GM06990 (cell line): ENCODE measurements at places on chromosomes 1 and 21.

DNA sequence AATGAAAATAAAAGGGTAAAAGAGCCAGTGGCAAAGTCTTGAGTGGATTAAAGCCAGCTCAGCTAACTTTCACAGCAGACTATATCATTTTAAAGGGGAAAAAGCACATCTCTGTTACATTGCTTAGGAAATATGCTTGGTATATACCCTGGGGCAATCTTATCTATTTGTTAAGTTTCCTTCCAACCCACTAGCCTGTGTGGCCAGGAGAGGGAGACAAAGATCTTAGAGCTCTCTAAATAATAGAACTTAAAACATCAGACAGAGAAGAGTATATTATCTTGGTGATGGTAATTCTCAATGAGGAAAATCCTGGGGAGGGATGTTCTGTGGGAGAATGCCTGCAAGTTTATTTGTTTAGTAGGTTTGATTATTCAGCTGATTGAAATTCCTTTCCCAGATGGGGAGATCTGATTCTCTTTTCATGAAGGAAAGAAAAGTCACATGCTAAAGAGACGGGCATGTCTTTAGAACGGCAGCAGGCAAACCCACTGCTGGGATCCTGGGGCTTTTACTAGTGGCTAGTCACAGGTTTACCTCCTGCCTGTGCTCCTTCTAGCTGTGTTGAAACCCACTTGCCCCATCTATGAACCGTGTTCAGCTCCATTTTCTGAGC, 3.6 kb downstream of the KCNE2 start:
- DNase-seq, result no peak

DNA sequence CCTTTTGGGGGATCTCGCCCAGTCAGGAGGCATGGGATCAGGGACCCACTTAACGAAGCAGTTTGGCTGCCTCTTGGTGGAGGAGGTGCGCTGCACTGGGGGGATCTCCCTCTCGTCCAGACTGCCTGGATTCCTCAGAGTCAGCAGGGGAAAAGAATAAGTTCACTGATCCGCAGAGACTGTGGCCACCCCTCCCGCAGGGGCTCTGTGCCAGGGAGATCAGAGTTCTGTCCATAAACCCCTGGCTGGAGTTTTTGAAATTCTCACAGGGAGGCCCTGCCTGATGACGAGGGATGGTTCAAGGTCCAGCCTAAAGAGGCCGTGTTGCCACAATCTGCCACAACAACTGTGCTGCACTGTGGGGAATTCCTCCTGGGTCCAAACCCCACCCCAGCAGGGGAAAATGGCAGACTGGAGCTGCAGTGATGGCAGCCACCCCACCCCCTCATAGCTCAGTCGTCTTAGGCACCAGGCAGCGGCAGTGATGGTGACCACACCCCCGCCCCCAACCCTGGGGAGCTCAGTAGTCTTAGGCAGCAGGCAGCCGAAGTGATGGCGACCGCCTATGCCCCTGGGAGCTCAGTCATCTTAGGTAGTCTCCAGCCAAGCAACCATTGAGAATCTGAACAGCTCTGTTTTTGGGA, 273.8 kb upstream of the USP25 start:
- no peak for DNase-seq

- no peak for DNase-seq
These were observed 25.0 kb downstream of the KRTAP24-1 start for GRCh38 chr21:30257773-30258172.

DNA sequence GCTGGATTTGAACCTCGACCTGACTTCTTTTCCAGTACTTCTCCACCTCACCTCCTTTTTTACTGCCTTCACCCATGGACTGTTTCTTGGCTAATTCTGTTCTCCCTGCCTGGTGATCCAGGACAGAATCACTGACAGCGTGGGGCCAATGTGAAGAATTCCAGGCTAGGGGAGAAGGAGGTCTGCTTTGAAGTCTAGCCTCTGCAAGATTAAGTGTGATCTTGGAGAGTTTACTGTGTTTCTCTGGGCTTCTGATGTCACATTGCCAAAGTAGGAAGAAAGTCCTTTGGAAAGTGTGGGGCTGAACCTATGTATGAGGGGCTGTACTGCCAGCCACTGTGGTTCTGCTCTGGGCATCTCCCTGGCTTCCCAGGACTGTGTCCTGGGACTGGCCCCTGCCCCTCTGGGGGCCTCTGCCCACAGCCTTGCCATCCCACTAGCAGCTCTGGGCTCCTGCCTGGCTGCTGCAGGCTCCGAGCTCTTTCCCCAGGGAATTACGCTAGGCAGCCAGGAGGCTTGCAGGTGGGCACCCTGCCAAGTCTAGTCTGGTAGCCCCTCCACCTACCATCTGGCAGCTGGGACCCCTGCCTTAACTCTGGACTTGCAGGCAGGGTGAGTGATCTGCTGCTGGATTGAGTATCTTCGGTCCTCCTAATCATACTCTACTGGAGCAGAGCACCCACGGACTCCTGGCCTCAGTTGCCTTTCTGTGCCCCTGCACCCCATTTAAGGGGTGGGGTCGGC, 52.2 kb downstream of the YARS1 start:
- no peak for DNase-seq

- no peak for DNase-seq
These were observed 169.1 kb downstream of the C1orf21 start for GRCh38 chr1:184555665-184556641.

GRCh38 chr1:21647431-21648351, 21.5 kb downstream of the RAP1GAP start:
- DNase-seq, result no peak

- DNase-seq, result no peak
These were observed 311 bp downstream of the IRF2BP2 start for GRCh38 chr1:234609691-234610042.

DNA sequence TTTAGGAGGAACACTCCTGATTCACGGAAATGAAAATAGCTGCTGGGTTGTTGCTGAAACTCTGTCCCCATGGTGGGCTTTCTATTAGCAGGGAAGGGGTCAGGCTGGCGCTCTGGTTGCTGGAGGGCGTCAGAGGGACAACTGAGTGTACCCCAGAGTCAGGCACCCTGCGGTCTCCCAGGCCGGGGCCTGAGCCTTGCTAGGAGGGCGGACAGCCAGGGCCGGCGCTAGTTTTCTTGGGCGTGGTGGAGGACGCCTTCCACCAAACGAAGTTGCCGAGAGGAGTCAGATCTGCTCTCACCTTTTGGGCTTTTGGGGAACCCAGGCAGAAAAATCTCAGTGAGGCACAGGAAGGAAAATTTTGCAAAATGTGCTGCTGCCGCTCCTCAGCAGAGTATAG, 54.8 kb downstream of the NGF start:
- no peak for DNase-seq

GRCh38 chr1:68232289-68233148, at the start of gene WLS:
TSS of gene WLS (minus strand) at chr1:68232523. CDS start at chr1:68232299, 224 bp downstream.
- DNase-seq, result no peak

DNA sequence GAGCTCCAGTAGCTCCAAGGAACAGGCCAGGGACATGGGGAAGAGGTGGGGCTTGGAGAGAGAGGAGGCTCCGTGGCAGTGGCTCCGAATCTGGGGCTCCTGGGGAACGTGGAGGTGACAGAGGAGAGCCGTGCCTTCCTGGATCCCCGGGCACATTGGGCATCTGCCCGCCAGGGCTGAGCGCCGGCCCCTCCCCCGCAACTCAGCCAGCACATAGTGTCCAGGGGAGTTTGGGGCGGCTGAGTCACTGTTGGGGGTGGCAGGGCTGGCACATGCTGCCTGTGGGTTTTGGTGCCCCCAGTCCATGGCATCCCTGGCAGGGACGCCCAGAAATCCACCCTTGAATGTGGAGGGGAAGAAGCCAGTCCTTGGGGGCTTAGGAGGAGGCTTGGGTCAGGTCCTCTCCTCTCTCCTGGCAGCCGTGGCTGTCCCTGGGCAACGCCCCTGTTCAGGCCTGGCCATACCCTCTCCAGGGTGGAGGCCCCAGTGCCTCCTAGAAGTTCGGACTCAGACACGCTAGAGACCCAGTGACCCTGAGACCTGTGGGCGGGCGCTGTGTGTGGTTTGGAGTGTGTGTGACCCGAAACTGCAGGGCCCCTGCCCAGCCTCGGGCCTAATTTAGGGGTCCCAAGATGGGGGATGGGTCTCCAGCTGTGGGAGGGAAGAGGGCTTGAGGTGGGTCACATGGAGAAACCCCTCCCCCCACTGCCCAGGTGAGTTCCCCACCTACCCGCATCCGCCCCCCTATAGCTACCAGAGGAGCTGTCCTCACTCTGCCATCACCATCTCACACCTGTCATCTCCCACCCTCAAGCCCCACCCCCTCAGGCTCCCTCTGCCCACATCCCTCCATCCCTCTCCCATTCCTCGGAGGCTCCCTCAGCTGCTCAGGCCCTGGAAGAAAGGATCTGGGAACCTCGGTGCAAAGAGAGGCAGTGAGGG, 1.6 kb downstream of the HSPB7 start:
- no peak for DNase-seq

DNA sequence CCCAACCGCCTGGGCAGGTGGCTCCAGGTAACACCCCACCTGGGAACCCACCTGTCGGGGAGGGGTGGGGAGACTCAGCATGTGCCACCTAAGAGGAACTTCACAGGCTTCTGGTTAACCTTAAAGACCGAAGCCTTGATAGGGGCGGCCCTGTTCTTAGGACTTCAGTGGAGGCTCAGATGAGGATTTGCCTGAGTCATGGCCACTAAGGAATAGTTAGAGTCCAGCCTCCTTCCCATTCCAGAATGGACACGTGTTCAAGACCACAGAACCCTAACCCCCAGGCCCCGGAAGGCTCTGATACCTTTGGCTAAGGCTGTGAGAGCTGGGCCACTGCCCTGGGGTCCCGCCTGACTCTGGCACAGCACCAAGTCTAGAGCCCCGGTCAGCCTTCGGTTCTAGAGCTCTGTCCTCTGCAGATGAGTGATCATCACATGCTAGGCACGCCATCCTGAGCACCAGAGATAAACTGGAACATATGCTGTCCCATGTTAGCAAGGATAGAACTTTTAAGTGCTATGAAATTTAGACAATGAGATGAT, 20.3 kb downstream of the PADI6 start:
- no peak for DNase-seq

- no peak for DNase-seq
These were observed 100.2 kb downstream of the GREM2 start for GRCh38 chr1:240511789-240512188.

GRCh38 chr1:151372058-151372934, at the start of gene SELENBP1:
TSS of gene SELENBP1 (minus strand) at chr1:151372705. CDS start at chr1:151372641, 64 bp downstream.
- DNase-seq, result no peak

GRCh38 chr1:79660129-79660528, 653.6 kb upstream of the ADGRL4 start:
- no peak for DNase-seq

GRCh38 chr1:156808186-156809030, 8.2 kb downstream of the SH2D2A start:
- no peak for DNase-seq

DNA sequence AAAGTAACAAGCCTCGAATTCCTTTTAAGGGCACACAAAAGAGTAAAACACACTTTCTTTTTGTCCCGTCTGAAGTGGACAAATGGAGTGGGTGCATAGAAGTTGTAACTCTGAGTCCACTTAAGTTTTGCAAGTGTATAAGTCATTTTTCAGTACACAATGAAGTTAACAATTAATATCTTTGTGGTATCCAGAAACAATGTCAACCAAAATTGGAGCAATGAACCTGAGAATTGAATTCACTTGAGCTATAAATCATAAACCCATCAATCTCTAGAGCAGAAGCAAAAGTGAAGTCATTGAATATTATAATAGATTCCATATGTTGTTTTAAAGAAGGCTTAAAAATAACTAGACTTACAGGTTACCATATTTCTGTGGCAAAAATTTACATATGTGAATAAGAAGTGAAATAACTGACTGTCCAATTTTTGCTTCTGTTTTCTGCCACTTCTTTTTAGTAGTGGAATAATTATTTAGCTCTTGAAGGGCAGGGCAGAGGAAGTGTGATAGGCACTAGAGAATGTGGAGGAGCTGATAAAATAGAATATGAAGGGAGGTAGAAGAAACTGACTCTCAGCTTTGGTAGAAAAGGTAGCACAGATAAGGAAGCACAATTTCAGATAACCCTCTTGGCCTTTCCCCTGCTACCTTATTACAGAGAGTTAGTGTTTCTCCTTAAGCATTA, 73.9 kb upstream of the RGL1 start:
- DNase-seq, result no peak

DNA sequence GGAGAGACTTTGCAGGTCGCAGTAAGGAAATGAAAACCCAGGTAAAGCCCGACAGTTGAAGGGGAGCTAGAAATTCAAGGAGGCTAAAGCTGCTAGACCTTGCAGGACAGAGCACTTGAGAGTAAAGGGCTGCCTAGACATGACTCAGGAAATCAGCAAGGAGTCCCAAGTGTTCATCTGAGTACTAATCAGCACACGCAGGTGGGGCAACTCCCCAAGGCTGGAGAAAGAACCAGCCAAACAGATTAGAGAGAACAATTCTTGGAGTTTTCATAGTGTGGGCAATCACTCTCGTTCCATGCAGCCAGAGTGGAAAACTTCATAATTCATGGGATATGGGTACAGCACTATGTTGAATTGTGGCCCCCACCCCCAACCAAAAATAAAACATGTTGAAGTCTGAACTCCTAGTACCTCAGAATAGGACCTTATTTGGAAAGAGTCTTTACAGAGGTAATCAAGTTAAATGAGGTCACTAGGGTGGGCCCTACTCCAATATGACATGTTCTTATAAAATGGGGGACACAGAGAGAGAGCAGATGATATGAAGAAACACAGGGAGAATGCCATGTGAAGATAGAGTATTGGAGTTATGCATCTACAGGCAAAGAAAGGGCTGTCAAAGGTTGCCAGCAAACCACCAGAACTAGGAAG, 28.0 kb downstream of the SYDE2 start:
- DNase-seq, result no peak

DNA sequence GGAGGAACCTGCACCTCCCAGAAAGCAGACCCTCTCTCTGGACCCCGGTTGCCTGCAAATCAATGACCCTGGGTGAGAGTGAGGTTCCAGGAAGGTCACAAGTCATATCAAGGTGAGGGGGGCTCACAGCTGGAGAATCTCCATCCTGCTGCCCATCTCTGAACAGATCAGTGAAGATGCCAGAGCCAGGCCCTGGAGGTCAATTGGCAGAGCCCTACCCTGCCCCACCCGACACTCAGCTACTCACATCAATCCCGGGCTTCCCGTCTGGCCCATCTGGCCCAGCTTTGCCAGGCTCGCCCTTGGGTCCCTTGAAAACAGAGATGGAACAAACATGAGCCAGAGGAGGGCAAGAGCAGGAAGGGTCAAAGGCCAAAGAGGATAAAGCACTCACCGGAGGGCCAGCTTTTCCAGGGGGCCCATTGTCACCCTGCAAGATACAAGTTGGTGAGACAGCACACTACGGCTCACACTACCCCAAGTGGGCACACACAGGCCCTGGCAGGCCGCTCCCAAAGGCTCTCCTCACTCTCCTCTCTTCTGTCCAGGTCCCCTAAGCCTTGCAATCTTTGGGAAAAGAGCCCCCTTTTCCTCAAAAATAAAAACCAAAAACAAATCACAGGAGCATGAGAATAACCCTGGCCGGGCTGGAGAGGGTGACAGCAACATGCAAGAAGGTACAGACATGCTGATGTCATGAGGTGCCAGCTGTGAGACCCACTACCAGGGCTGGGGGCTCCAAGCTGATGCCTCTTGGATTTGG, 2.9 kb downstream of the COL9A2 start:
- no peak for DNase-seq
